ENCODE measurements at places on chromosomes 7 and 10. TPM values are rescaled to one million over a fixed set of nuclear protein-coding genes. Genes with fewer than 3 reads are reported as not detected.
A peak's percentile ranks its signal among the peaks of the same experiment; 100 is the strongest.

DNA sequence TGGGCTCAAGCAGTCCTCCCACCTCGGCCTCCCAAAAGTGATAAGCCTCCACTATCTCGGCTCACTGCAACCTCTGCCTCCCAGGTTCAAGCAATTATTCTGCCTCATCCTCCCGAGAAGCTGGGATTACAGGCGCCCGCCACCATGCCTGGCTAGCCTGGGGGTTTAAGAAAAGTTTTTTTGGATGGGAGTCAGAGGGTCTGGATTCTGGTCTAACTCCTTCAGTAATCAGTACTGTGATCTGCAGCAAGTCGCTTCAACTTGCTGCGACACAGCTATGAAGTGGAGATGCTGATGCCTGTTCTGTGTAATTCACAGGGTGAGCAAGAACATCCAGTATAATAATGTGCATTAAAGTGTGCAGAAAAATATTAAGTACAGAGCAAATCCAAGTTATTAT is 88.4 kb upstream of the AGBL3 start:
- H3K4me3 ChIP-seq = no peak overlapping the region
- H3K4me1 ChIP-seq = no peaks in the 10 kb centered on the region
- peaks cover 10% of the 10 kb centered on the region for H3K27me3 ChIP-seq
- H3K27ac ChIP-seq = no peak overlapping the region
- no peak for DNase-seq

GRCh38 chr7:28865601-28866144 is 92.5 kb downstream of the TRIL start:
- H3K4me3 ChIP-seq = no peak overlapping the region
- no peaks in the 10 kb centered on the region for H3K36me3 ChIP-seq
- H3K27ac ChIP-seq = no peak overlapping the region
- H3K4me1 ChIP-seq = no peaks in the 10 kb centered on the region

CYP17A1 gene
- total RNA-seq = not detected

ELMO1 gene
- total RNA-seq = 103 TPM

STOX1 gene
- total RNA-seq = 0.19 TPM

DNA sequence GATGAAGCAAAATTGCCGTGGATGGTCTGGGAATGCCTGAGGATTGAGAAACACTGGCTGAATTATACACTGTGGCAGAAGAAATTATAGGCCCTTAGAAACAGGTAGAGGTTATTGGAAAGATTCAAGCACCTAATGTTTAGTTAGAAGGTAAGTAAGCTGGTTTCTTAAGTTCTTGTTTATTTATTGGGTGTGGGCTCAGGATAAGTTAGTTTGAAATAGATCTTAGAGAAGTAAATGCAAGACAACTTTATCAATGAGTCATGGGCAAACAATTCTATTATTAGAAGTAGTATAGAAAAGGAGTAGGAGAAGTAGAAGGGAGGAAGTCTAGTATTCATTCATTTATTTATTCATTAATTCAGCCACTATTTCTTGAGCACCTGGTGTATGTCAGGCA is 96.5 kb downstream of the KAT6B start:
- peak overlapping the region; percentile 22 for H3K27ac ChIP-seq
- peaks cover 40% of the 10 kb centered on the region for H3K4me1 ChIP-seq
- DNase-seq = no peak
- H3K4me3 ChIP-seq = no peak overlapping the region
- H3K36me3 ChIP-seq = peaks cover 14% of the 10 kb centered on the region
- H3K27me3 ChIP-seq = no peaks in the 10 kb centered on the region

DNA sequence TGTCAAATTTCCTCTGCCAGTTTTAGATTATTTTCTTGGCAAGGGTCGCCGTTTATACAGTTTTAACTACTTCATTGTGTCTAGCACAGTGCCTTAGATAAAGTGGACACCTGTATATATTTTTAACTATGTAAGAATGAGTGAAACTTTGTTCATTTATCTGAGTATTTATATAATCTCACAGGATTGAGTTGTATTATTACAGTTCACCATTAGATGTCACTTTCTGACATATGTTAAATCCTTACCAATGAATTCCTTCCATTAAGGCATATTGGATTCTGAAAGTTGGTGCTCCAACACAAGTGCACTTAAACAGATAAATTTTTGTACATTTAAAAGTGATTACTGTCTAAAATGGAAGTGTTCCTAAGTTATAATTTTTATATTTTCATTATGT is 43.0 kb downstream of the ZMYND11 start:
- H3K27ac ChIP-seq = no peak overlapping the region
- peaks cover 16% of the 10 kb centered on the region for H3K4me1 ChIP-seq
- no peak overlapping the region for H3K4me3 ChIP-seq
- DNase-seq = no peak
- H3K36me3 ChIP-seq = peaks cover 7% of the 10 kb centered on the region

Measured in natural killer cell treated with Interleukin-12 subunit alpha and Interleukin-12 subunit beta and Interleukin-15 and Interleukin-18, amount 100 ng/mL, for 72 hours (primary cell).